Progenitor cell of endocrine pancreas (in vitro differentiated cells): ENCODE measurements at places on chromosomes 7 and 10. TPM values are rescaled to one million over a fixed set of nuclear protein-coding genes. Genes with fewer than 3 reads are reported as not detected.
A peak's percentile ranks its signal among the peaks of the same experiment; 100 is the strongest.

- H3K4me3 ChIP-seq, result no peak overlapping the region
- peaks cover 30% of the 10 kb centered on the region for H3K27me3 ChIP-seq
- H3K4me1 ChIP-seq, result no peaks in the 10 kb centered on the region
Observed at GRCh38 chr10:122786269-122786668, 59.4 kb downstream of the CUZD1 start.

DNA sequence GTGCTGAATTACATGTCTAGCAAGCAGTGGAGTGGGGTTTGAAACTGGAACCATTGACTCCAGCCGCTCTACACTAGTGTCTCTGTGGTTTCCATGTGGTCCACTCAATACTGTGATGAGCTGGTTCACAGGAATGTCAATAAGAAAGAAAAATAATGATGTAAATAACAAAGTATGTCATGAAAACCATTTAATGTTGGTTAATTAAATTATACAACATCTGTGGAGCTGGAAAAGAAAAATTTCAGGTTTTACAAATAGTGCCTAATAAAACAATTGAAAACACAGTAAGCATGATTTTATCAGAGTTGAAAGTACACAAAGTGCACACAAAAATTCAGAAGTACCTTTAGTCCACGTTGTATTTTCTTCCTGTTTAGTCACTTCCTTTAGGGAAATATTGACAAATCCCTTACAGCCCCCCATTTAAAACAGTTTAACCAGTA, 28.7 kb upstream of the NAMPT start:
- H3K27ac ChIP-seq, result no peak overlapping the region
- H3K4me1 ChIP-seq, result no peaks in the 10 kb centered on the region

DNA sequence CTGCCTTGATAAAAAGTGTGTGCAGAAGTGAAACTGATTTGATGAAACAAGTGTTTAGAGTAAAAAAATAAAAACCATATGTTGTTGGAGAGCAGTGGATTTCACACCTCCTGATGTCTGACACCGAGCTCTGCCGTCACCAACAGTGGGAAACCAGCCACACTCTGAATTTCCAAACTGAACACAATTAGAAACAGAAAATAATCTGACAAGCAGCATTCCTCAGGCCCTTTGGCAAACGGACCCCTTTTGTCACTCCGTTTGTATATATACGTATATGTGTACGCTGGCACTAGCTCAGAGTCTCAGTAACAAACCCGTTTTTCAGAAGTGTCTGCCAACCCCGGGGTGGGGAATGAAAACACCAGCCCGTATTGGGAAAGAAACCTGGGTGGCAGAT, 32.4 kb downstream of the TACC2 start:
- peaks cover 21% of the 10 kb centered on the region for H3K27me3 ChIP-seq
- no peak overlapping the region for H3K4me3 ChIP-seq
- H3K27ac ChIP-seq, result no peak overlapping the region
- H3K4me1 ChIP-seq, result peaks cover 5% of the 10 kb centered on the region
- H3K36me3 ChIP-seq, result no peaks in the 10 kb centered on the region

DNA sequence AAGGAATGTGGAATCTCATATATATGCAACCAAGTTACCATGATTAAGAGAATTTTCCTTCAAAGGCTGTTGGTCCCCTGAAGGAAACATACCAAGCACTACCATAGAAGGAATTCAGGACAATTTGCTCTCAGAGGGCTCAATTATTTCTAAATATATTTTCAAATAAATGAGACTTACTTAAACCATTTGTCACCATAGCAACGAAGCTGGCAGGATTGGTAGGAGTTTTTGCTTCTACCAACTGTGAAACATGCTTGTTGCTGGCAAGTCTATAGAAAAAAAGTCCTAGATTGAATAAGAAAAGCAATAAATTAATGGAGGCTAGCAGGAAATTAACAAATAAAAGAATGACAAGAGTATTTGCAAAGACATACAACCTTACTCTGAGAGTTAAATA, 156.9 kb upstream of the NPSR1 start:
- H3K36me3 ChIP-seq, result no peaks in the 10 kb centered on the region
- H3K27me3 ChIP-seq, result peaks cover under 1% of the 10 kb centered on the region
- no peak overlapping the region for H3K4me3 ChIP-seq
- H3K27ac ChIP-seq, result no peak overlapping the region
- no peaks in the 10 kb centered on the region for H3K4me1 ChIP-seq

DNA sequence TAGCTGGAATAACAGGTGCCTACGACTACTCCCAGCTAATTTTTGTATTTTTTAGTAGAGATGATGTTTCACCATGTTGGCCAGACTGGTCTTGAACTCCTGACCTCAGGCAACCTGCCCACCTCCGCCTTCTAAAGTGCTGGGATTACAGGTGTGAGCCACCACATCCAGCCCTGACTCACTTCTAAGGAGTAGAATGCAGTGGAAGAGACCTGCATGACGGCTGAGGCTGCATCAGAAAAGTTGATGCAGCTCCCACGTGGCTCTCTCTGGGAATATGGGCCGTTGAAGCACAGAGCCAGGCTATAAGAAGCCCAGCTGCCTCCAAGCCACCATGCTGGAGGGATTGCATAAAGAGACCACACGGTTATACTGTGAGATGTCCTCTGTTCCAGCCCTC, 21.6 kb upstream of the ASL start:
- peaks cover 1% of the 10 kb centered on the region for H3K4me1 ChIP-seq
- no peaks in the 10 kb centered on the region for H3K36me3 ChIP-seq
- no peak overlapping the region for H3K4me3 ChIP-seq
- no peak overlapping the region for H3K27ac ChIP-seq

GRCh38 chr7:83072576-83073517, 89.8 kb downstream of the PCLO start:
- H3K36me3 ChIP-seq, result no peaks in the 10 kb centered on the region
- peaks cover 2% of the 10 kb centered on the region for H3K4me1 ChIP-seq

GRCh38 chr10:72292223-72292691, 18.5 kb downstream of the DDIT4 start:
- DNase-seq, result no peak
- peak overlapping the region; percentile 75 for H3K27ac ChIP-seq
- H3K36me3 ChIP-seq, result no peaks in the 10 kb centered on the region

- H3K4me3 ChIP-seq, result no peak overlapping the region
- H3K27me3 ChIP-seq, result peaks cover 36% of the 10 kb centered on the region
- H3K36me3 ChIP-seq, result no peaks in the 10 kb centered on the region
- no peaks in the 10 kb centered on the region for H3K4me1 ChIP-seq
Observed at GRCh38 chr7:44368885-44369284, 43.5 kb upstream of the CAMK2B start.

GRCh38 chr10:74056050-74056818, 58.3 kb downstream of the VCL start:
- H3K4me1 ChIP-seq, result peaks cover 24% of the 10 kb centered on the region
- no peaks in the 10 kb centered on the region for H3K27me3 ChIP-seq
- H3K27ac ChIP-seq, result peak overlapping the region; percentile 95
- H3K4me3 ChIP-seq, result no peak overlapping the region

DNA sequence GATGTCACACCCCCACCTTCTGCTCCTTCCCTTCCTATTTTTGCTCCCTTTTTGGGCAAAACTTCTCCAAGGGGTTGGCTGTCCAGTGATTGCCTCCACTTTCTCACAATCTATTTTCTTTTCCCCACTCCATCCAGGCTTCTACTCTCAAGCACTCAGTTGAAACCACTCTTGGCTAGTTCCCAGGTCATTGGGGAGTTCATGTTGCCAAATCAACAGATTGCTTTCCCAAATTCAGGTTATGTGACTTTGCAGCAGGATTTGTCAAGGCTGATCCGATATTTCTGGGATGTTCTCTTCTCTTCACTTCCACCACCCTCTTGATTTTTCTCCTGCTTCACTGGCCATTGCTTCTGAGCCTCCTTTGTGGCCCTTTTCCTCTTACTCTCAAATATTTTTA, 258.7 kb upstream of the SLC26A5 start:
- peaks cover 4% of the 10 kb centered on the region for H3K4me1 ChIP-seq
- H3K36me3 ChIP-seq, result no peaks in the 10 kb centered on the region
- no peak overlapping the region for H3K27ac ChIP-seq
- DNase-seq, result no peak
- peaks cover 2% of the 10 kb centered on the region for H3K27me3 ChIP-seq
- H3K4me3 ChIP-seq, result no peak overlapping the region

- no peaks in the 10 kb centered on the region for H3K36me3 ChIP-seq
- peaks cover 5% of the 10 kb centered on the region for H3K4me1 ChIP-seq
- DNase-seq, result no peak
- peaks cover 4% of the 10 kb centered on the region for H3K27me3 ChIP-seq
Observed at GRCh38 chr7:43430411-43430810, 152.5 kb upstream of the STK17A start.

- DNase-seq, result no peak
- no peak overlapping the region for H3K4me3 ChIP-seq
- H3K36me3 ChIP-seq, result no peaks in the 10 kb centered on the region
- no peak overlapping the region for H3K27ac ChIP-seq
Observed at GRCh38 chr10:15516256-15517085, 145.4 kb upstream of the FAM171A1 start.

- H3K36me3 ChIP-seq, result no peaks in the 10 kb centered on the region
- no peak for DNase-seq
- H3K4me1 ChIP-seq, result peaks cover 6% of the 10 kb centered on the region
- H3K4me3 ChIP-seq, result no peak overlapping the region
Observed at GRCh38 chr7:84508606-84509005, 314.0 kb upstream of the SEMA3A start.

- no peak for DNase-seq
- H3K27me3 ChIP-seq, result no peaks in the 10 kb centered on the region
- peak overlapping the region; percentile 9 for H3K27ac ChIP-seq
- no peak overlapping the region for H3K4me3 ChIP-seq
- H3K4me1 ChIP-seq, result peaks cover 15% of the 10 kb centered on the region
- H3K36me3 ChIP-seq, result peaks cover 2% of the 10 kb centered on the region
Observed at GRCh38 chr7:135217645-135218509, 6.6 kb upstream of the WDR91 start.

DNA sequence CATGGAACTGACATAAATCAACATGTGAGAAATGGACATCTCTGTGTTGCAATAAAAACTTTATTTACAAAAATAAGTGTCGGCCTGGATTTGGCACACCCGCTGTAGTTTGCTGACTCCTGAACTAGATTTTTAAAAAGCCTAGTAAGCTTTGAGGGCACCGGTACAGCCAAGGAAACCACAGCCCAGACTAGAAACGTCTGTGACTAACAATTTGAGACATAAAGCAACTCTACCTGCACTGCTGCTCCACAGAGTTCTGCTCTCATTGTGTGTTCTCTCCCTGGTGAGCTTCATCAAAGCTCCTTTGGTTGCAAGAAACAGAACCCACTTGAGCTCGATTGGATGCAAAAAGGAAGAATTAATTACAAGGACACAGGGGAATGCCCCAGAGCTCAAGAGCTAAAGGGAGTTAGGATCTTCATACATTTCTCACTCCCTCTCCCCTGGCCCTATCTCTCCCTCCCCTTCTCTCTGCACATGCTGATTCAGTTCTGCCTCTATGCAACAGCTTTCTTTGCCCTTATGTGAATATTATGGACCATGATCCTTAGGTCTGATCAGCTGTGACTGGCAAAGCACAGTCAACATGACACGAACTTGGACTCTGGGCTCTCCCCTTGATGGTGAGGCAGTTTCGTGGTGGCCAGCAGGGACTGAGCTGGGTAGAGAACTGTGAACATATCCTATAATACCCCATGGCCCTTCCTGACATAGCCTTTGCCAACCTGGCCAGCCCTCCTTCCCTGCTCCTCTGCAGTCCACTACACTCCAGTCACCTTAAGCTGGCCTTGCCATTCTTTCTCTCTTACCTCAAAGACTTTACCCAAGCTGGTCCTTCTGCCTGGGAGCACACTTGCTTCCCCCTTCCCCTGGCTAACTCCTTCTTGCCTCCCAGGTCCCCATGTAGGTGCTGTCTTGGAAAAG, 77.5 kb upstream of the YAE1 start:
- no peak overlapping the region for H3K27ac ChIP-seq
- no peaks in the 10 kb centered on the region for H3K36me3 ChIP-seq
- H3K4me1 ChIP-seq, result peaks cover 9% of the 10 kb centered on the region
- no peak for DNase-seq
- H3K4me3 ChIP-seq, result no peak overlapping the region
- H3K27me3 ChIP-seq, result no peaks in the 10 kb centered on the region

DNA sequence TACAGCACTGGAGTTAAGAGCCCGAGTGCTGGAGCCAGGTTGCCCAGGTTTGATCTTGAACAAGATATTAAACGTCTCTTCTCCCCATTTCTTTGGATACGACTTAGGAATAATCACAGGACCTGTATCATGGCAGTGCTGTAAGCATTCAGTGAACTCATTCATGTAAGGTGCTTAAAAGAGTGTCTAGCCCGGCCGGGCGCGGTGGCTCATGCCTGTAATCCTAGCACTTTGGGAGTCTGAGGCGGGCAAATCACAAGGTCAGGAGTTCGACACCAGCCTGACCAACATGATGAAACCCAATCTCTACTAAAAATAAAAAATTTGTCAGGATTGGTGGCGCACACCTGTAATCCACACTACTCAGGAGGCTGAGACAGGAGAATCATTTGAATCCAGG, 40.8 kb downstream of the CHST15 start:
- H3K4me1 ChIP-seq, result peaks cover 18% of the 10 kb centered on the region
- H3K27ac ChIP-seq, result no peak overlapping the region
- H3K27me3 ChIP-seq, result no peaks in the 10 kb centered on the region
- H3K4me3 ChIP-seq, result no peak overlapping the region

GRCh38 chr10:94307046-94307615, 55.6 kb downstream of the NOC3L start:
- DNase-seq, result no peak
- H3K4me1 ChIP-seq, result no peaks in the 10 kb centered on the region
- peaks cover 8% of the 10 kb centered on the region for H3K36me3 ChIP-seq
- H3K4me3 ChIP-seq, result no peak overlapping the region
- no peak overlapping the region for H3K27ac ChIP-seq

DNA sequence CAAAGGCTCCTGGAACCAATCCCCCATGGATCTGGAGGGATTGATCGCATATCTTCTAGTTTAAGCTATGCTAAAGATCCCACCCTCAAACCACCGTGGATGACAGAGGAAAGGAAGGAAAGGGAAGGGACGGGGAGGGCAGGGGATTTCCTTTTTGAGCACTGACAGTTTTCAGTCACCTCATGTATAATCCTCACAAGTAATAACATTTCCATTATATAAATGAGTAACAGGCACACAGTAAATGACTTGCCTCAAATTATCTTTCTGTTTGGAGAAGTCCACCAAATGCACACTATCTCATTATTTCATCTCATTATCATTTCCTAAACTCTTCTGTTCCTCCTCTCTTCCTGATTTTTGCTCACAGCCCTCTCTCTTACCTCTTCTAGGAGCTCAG, 127.1 kb upstream of the AOAH start:
- no peak overlapping the region for H3K27ac ChIP-seq
- no peaks in the 10 kb centered on the region for H3K27me3 ChIP-seq
- H3K4me3 ChIP-seq, result no peak overlapping the region
- DNase-seq, result no peak
- no peaks in the 10 kb centered on the region for H3K4me1 ChIP-seq

Gene CRHR2
- total RNA-seq, result not detected in 2 replicates

Gene SKIDA1
- 13.6 and 15.3 TPM in 2 replicates for total RNA-seq

Gene TMEM225B
- total RNA-seq, result 0.91 and 1.4 TPM in 2 replicates

Gene AOAH
- total RNA-seq, result 1.00 and 3.3 TPM in 2 replicates

Gene ACTR3C
- 2.3 and 3.3 TPM in 2 replicates for total RNA-seq

Gene FKBP6
- total RNA-seq, result not detected in 2 replicates

Gene PCLO
- 8.9 and 11.9 TPM in 2 replicates for total RNA-seq

Gene POLR2J2
- total RNA-seq, result 8.6 and 8.9 TPM in 2 replicates

Gene NET1
- 97.5 and 103 TPM in 2 replicates for total RNA-seq

Gene A1CF
- 29.5 and 29.9 TPM in 2 replicates for total RNA-seq
